Activated CD4-positive, alpha-beta memory T cell treated with anti-CD3 and anti-CD28 coated beads for 36 hours (primary cell): ENCODE measurements at places on chromosomes 5 and 9.

GRCh38 chr5:37554938-37555337 lies 175.8 kb downstream of the WDR70 start:
- no peak for DNase-seq

DNA sequence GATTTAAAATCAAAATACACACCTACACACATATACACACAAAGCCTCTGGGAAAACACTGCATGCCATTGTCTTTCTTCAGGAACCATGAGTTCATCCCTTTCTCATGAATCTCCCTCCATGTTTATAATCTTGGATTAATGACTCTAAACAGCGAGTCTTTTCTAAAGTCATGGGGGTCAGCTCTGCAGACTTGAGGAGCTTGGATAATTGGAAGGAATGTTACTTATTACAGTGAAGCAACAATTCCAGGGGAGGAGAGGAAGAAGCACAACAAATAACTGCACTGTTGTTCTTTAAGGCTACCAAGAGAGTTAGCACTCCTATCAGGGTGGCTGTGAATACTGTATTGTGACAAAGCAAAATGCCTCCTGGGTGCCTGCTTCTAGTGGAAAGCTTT lies 444.7 kb downstream of the ANXA1 start:
- no peak for DNase-seq

DNA sequence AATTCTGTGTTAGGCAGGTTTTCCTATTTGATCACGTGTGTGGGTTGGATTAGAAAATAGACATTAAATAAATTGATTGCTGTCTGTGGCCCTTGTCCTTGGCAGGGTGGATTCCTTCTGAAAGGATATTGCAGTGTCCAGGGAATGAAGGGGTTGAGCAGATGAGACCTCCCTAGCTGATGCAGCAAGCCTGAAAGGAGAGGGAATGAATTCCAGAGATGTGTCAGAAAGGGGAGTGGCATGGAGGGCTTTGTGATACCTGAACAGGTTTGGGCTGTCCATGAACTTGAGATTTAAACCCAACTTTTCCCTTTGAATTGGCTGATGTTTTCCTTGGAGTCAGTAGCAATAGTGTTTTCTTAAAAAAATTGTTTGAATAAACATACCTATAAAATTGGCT lies 66.8 kb downstream of the ADCY2 start:
- no peak for DNase-seq

- no peak for DNase-seq
Observed at GRCh38 chr9:5579881-5580280, 49.0 kb upstream of the RIC1 start.

DNA sequence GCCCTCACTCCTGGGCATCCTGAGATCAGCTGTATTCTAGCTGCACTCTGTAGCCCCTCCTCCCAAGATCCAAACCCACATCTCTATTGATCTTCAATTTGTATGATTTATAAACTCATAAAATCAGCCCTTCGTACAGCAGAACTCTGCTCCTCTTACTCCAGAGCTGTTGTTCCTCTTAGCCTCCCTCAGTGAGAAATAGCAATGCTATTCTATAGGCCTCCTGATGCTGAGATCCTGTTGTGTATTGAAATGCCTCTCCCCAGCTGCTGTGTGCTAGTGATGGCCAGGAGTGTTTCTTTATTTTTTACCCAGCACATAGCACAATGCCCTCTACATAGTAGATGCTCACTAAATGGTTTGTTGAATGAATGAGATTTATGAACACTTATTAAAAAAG lies 320.5 kb upstream of the ADCY2 start:
- DNase-seq: no peak
